HCEC 1CT (cell line): ENCODE measurements at places on chromosomes 11 and 22.

DNA sequence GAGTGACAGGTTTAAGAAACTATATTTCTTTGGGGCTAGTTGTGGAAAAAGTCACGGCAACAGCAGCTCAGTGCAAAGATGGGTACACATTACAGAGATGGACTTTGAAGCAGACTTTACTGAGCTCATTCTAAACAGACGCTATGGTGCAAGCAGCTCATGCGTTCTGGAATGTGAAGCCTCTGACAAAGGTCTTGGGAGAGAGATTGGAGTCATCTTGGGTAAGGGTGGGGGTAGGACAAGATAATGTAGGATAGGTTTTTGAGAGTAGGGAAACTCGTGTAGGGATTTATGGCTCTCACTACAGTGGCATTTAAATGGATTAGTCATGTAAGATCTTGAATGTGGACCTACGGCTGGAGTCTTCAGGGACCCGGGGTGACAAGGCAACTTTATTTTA, 36.2 kb upstream of the CLMP start:
- peak; percentile 57 for DNase-seq

DNA sequence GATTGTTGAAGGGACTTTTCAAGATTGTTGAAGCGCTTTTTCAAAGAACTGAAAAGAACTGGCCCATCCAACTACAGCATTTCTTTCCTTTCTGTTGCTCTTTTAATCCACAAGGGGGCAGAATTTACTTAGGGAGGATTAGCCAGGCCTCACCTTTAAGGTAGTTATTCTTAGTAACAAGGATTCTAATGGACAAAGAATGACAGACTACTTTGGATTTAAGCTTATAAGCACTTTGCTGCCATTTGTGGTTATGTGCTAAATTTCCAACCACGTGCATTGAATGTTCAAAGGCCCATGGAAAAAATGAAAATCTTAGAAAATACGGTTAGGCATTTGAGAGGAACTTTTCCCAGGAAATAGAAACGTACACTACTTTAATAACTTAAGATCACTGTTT, 49.5 kb upstream of the HSPA8 start:
- DNase-seq = peak; percentile 61

- peak; percentile 30 for DNase-seq
Measured at GRCh38 chr22:20758688-20759087, 15.2 kb upstream of the SERPIND1 start.

- DNase-seq = no peak
Measured at GRCh38 chr11:4704054-4704789, at the start of gene MMP26. Gene MMP26 (plus strand): TSS chr11:4704784.

DNA sequence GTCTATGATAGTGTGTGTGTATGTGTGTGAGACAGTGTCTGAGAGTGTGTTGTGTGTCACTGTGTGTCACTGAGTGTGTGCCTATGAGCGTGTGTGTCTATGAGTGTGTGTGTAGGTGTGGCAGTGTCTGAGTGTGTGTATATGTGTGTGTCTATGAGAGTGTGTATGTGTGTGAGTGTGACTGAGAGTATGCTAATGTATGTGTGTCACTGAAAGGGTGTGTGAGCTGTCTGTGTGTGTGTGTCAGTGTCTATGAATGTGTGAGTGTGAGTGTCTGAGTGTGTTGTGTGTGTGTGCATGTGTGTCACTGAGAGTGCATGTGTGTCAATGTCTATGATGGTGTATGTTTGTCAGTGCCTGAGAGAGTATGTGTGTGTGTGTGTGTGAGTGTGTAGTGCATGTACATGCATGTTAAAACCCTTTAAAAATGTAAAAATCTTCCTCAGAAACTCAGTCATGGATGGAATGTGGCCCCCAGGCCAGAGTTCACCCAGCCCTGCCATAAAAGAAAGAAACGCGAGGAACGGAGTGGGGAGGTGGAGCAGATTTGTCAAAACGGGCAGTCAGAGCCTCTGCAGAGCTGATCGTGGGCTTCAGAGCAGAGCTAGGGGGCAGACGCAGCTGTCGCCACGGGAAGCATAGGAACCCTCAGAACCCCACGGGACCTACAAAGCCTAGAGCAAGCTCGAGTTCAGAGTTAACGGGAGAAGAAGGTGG, 218.8 kb downstream of the CTTN start:
- no peak for DNase-seq

- DNase-seq = no peak
Measured at GRCh38 chr11:57668434-57668782, 494 bp downstream of the ZDHHC5 start.

DNA sequence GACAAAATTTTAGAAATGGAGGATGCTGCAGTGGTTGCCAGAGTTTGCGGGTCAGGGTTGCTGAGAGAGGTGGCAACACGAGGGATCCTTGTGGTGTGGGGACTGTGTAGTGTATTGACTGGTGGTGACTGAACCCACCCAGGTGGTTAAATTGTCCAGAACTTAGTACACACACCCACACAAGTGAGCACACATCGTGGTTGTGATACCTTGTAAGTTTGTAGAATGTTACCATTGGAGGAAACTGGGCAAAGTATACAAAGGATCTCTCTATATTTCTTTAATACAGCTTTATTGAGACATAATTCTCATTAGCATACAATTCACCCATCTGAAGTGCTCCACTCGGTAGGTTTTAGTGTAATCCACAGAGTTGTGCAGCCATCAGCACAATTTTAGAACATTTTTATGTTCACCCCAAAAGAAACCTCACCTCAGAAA, 56.1 kb downstream of the MED15 start:
- no peak for DNase-seq

DNA sequence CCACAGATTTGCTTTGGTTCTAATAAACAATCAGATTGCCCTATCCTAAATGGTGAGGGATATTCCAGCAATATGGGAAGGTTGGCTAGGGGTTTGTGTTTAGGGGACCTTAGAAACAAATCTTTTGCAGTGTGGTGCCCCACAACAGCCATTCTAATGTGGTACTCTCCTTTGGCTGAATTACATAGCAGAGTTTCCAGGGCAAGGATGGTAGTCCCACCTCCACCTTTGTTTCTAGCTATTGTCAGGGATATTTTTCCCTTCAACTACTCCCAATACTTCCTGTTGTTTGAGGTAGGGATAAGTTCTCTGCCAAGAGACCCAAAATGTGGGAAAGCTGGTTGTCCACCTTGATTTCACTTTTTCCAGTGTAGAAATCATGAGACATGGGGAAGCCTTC, 494.7 kb upstream of the CHORDC1 start:
- DNase-seq = no peak

- no peak for DNase-seq
Measured at GRCh38 chr11:14673421-14673820, 29.8 kb downstream of the PDE3B start.

- DNase-seq = no peak
Measured at GRCh38 chr11:74279256-74279655, 32.2 kb downstream of the P4HA3 start.

DNA sequence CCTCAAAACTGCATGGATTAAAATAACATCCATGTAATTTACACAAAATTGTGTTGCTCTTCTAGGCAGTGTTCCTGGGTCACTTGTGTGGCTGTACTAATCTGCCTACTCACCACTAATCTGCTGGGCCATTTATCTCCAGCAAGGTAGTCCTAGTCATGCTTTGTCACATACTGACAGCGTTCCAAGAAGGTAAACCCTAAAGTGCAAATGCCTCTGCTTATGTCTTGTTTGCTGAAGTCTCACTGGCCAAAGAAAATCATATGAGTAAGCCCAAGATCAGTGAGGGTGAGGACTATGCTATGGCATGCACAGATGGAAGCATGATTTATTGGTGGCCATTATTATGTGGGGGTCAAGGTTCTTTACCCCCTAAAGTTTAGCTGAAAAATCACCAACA, 630.2 kb upstream of the LUZP2 start:
- peak; percentile 22 for DNase-seq

DNA sequence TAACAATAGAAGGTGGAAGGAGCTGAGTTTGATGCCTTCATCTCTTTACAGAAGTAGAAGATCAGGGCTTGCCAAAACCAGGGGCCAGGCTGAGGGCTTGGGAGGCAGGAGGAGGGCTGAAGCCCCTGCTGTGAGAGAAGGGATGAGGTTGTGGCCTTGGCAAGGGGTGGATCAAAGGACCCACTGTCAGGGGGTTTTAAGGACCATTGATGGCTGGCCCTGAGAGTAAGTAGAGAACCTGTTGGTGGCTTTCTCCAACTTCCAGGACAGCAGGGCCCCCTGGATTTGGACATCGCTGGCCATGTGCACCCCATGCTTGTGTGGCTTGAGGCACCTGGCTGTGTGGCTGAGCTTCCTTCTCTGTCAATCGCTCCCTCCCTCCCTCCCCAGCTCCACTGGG, 927.7 kb downstream of the TBC1D22A start:
- no peak for DNase-seq

- no peak for DNase-seq
Measured at GRCh38 chr11:76661834-76662434, 8.6 kb downstream of the LRRC32 start.

- peak; percentile 69 for DNase-seq
Measured at GRCh38 chr22:35987487-35987886, 41.1 kb downstream of the RBFOX2 start.

GRCh38 chr11:123434911-123435310, 4.8 kb downstream of the GRAMD1B start:
- no peak for DNase-seq

DNA sequence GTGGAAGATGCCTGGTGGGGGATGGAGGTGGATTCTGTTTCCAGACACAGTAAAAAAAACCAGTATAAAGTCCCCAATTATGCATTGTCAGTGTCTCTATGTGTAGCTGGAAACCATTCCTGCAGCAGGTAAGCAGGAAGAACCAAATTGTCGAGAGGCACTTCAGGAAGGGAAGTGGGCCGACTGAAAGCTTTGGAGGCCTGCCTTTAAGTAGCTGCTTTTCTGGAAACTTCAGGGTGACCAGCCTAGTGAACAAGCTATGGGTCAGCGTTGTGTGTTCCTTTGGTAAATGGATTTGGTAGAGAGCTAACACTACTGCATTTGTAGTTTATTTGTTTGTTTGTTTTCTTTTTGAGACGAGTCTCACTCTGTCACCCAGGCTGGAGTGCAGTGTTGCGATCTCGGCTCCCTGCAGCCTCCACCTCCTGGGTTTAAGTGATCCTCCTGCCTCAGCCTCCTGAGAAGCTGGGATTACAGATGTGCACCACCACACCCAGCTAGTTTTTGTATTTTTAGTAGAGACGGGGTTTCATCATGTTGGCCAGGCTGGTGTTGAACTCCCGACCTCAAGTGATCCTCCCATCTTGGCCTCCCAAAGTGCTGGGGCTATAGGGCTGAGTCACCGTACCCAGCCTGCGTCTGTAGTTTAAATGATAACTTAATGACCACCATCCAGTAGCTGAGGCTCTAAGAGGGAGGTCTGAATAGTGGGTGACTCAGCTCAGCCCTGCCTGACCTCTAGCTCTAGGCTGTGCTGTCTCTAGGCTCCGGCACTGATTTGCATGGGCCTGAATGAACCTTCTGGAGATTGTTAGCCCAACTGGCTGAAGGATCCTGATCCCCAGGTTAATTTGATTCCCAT, 12.8 kb downstream of the PTPRJ start:
- peak; percentile 91 for DNase-seq

DNA sequence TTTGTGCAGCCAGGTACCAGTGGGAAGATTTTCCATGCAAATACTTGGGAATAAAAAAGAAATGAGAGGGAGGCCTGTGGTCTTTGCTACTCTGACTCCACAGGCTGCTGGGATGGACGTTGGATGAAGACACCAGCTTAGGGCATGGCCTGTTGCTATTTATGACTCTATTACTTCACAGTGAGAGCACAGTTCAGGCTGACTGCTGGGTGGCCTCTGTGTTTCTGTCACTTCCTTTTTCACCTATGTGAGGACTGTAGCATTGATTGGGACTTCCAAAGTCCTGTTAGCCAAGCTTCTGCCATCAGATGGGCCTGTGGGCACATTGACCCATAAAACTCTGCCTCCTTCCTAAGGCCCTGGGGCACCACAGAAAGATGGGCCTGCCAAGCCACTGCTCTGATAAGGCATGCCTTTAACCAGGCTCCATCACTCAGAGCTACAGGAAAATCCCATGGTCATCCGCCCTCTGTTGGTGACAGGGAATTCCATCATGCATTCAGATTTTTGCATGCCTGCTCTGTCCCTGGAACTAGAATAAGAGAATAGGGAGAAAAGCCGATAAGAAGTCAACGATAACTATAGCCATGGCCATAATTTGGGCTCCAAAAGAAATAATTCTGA, 64.6 kb downstream of the KCNJ1 start:
- peak; percentile 34 for DNase-seq

DNA sequence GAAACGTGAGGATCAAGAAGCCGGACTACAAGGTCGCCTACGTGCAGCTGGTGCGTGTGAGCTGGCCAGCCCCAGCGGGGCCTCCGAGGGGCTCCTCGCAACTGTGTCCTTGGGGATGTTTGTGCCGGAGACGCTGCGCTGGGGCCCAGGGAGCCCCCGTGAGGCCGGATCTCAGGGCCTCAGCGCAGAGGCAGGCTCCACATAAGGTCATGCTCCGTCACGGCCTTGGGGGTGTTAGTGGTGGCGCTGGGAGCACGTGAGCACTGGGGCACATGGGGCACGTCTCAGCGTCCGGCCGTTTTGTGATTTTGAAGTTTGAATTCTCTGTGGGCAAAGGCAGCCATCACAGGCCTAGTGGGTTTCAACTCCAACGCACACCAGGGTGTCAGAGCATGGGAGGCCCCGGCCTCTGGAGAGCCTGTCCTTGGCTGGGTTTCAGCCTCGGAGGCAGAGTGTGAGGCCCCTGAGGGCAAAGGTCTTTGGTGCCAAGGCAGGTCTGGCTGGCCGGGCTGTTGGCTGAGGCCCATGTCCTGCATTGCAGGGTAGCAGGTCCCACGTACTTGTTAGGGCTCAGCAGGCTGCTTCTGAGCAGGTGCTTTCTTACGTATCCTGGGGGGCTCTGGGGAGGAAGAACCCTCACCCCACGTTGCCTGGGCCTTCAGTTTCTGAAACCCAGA, 5.8 kb downstream of the MRPL23 start:
- DNase-seq = no peak

GRCh38 chr22:18110954-18111758, 547 bp downstream of the TUBA8 start:
- no peak for DNase-seq

DNA sequence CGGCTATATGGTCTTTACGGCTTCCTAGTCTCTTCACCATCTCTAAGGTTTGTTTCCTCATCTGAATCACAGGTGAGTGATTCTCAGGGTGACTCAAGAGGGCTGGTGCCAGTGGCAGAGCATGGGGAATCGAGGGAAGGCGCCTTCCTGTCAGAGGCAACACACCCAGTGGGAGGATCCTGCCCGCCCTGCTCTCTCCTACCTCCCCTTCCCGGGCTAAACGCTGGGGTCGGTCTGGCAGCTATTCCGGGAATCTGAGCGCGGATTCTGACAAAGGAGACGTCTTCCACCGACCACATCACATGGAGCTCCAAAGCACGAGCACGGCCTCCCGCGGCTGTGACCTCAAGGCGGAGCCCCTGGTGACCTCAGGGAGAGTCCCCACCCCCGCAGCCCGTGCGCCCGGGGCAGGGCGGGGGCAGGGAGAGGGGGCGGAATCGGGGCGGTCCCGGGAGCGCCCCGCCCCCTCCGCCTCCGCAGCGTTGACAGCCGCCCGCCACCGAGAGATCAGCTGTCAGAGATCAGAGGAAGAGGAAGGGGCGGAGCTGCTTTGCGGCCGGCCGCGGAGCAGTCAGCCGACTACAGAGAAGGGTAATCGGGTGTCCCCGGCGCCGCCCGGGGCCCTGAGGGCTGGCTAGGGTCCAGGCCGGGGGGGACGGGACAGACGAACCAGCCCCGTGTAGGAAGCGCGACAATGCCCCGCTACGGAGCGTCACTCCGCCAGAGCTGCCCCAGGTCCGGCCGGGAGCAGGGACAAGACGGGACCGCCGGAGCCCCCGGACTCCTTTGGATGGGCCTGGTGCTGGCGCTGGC, at the start of gene SMPD1:
TSS of gene SMPD1 (plus strand) at position 570 of the 813 bp plus-strand sequence. CDS start at position 695, 125 bp downstream.
- DNase-seq = peak; percentile 70
